ENCODE measurements at places on chromosomes 5 and 9.
A peak's percentile ranks its signal among the peaks of the same experiment; 100 is the strongest.

- DNase-seq: no peak
Measured at GRCh38 chr5:35822511-35822910, 34.2 kb upstream of the IL7R start.

DNA sequence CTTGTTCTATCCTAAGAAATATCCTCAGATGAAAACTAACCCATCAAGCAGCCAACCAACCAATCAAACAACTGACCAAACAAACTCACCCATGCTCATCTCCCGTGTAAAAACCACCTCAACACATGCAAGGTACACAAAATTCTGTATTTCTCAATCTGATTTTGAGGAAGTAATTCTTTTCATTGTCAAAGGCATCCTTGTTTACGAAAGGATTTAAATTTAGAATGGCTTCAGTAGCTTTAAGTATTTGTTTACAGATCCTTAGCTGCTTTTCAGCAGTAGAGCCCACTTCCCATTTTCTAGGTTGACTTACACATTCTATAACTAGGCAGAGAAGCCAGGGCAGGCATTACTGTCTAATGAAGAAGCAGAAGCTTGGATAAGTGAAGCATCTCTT lies 78.6 kb downstream of the NTRK2 start:
- no peak for DNase-seq

- no peak for DNase-seq
Measured at GRCh38 chr9:69104830-69105527, 69.1 kb upstream of the TJP2 start.

DNA sequence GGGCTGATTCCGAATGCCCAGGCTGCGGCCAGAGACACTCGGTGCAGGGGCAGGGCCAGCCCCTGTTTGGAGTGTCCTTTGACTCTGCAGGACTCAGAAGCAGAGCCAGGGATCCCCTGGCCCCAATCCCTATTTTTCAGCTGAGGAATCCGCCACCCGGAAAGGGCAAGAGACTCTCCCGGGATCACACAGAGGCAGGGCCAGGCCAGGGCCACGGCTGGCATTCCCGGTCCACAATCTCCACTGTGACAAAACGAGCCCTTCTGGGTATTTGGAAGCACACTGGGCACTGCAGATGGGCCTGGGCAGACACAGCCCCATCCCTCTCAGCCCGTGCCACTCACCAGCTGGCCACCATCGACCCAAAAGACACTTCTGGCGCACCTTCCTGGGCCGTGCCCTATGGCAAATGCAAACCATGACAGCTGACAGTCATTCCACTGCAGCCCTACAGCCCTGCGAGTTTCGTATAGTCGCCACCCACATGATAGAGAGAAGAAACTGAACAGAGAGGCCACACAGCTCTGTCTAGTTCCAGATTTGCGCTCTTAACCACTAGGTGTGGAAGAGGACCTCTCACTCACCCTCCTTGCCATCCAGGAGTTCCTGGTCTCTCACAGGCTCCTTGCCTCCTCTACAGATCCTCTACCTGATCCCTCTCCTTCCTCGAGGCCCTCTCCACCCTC lies 13.3 kb downstream of the NR5A1 start:
- DNase-seq: no peak

GRCh38 chr5:111606194-111606593 lies 93.9 kb upstream of the STARD4 start:
- no peak for DNase-seq

GRCh38 chr9:22030101-22030598 lies 21.0 kb upstream of the CDKN2B start:
- DNase-seq: no peak

GRCh38 chr5:128234928-128235641 lies 151.5 kb downstream of the SLC12A2 start:
- no peak for DNase-seq

- DNase-seq: no peak
Measured at GRCh38 chr5:61612431-61612830, 280.4 kb downstream of the ZSWIM6 start.

DNA sequence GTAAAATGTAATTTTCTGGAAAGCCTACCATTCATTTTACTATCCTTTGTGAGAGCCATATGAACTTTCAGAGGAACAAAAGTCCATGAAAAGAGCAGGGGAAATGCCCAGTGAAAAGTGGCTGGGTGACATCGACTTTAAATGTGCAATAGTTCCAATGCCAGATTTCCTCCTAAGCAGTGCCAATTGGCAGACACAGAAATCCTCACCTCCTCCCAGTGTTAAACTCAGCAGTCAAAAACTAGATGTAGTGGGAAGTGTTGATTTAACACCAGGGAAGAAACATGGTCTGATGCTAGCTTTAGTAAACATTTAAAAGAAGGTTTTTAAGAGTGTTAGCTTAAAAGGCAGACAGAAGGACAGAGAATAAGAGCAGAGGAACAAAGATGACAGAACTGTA lies 2055.2 kb downstream of the MAT2B start:
- DNase-seq: no peak

- no peak for DNase-seq
Measured at GRCh38 chr5:39640552-39640951, 215.8 kb upstream of the DAB2 start.

GRCh38 chr5:154446195-154447088 lies 645 bp downstream of the SAP30L start:
- DNase-seq: peak; percentile 29

DNA sequence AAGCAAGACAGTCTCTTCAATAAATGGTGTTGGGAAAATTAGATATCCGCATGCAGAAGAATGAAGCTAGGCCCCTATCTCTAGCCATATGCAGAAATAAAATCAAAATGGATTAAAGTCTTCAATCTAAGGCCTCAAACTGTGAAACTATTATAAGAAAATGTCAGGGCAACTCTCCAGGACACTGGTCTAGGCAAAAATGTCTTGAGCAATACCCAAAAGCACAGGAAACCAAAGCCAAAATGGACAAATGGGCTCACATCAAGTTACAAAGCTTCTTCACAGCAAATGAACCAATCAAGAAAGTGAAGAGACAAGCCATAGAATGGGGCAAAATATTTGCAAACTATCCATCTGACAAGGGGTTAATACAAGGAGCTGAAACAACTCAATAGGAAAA lies 338.8 kb downstream of the NNT start:
- no peak for DNase-seq

- no peak for DNase-seq
Measured at GRCh38 chr5:96817506-96817905, 9.8 kb upstream of the ERAP1 start.

DNA sequence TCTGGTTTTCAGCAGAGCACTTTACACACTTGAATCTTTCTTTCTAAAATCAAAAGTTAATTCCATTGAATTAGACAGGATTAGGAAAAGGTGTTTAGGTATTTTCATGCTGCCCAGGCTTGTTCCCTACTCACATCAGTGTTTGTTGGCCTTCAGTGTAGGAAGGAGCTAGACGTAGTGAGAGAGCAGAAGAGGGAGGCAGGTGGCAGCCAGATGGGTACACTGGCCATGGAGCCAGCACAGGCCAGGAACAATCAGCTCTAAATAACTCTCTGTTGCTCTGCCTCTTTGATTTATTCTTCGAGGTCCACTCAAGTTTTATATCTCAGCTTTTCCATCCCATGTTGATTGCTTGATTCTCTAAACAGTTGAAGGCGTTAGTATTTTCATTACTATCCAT lies 529.6 kb downstream of the PSAT1 start:
- DNase-seq: no peak

- no peak for DNase-seq
Measured at GRCh38 chr9:117787746-117788145, 83.5 kb downstream of the TLR4 start.

DNA sequence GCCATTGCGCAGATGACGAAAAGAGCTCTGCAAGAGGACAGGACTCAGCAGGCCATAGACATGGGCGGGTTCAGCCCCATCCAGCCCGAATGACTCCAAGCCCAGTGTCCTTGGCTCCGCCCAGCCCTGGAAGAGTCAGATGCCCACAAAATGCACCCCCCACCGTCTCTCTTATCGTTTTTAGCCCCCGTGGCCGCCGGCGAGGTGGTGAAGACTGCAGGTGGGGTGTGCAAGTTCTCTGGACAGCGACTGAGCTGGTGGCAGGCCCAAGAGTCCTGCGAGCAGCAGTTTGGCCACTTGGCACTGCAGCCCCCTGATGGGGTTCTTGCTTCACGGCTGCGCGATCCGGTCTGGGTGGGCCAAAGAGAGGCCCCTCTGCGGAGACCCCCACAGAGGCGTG lies 2.1 kb downstream of the ADGRD2 start:
- DNase-seq: no peak

- no peak for DNase-seq
Measured at GRCh38 chr5:144024090-144024489, 146.4 kb downstream of the YIPF5 start.

DNA sequence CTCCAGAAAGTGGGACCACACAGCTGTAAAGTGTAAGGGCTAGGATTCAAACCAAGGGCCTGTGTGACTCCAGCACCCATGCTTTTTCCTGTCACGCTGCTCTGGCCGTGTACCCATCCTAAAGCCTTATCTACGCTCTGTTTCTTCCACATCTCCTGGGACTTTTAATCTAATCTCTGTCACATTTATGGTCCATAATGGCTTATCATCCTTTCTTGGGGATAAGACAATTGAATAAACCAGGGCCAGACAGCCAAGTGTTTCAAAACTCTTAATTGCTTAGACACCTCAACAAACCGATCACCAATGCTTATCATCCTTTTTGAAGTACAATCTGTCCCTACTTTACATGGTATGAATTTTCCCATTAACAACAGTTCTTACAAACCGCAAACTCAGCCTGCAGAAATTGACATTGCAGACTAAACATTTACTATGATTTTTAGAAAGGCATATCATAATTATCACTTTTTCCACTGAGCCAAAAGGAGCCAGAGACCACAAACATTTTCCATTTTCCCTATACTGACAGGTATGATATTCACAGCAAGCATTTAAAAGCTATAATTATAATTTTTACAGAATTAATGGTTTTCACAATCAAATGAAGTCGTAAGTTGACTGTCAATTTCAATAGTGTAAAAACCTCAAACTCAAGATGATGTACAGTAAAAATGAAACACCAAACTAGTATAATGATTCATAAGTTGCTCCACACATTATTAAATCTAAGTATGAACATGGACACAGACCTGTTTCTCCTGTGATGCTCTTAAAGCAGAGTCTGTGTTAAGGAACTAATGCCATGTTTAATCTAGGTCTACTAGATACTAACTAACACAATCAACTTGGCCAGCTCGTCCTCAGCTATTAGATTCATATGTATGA lies 99.5 kb downstream of the FBXW11 start:
- DNase-seq: no peak

GRCh38 chr5:77316871-77317661 lies 106.6 kb downstream of the PDE8B start:
- DNase-seq: no peak

DNA sequence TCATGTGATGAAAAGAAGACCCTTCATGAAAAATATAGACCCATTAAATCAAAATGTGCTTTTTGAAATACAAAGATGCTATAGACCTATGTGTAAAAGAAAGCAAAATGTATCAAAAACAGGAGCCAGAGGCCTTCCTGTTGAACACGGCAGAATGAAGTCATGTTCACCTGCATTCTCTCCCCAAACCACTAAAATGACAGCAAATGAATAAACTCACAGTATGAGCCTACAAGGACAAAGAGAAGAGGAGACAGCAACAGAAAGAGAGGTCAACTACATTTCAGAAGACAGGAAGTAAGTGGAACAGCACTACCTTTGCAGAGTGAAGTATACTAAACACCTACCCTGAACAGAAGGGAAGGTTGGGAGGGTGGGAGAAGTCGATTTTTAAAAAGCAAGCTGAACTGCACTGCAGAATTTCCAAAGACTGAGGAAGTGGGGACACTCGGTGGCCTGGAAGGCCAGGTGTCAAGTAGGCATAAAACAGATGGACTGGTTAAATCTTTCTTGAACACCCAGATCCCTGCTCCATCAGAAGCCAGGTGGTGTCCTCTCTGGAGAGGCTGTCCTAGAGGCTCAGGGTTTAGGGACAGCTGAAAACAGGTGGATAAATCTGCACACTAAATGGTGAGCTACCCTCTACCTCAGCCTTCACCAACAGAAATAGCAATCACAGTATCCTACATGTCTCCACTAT lies 48.9 kb downstream of the MED27 start:
- no peak for DNase-seq

DNA sequence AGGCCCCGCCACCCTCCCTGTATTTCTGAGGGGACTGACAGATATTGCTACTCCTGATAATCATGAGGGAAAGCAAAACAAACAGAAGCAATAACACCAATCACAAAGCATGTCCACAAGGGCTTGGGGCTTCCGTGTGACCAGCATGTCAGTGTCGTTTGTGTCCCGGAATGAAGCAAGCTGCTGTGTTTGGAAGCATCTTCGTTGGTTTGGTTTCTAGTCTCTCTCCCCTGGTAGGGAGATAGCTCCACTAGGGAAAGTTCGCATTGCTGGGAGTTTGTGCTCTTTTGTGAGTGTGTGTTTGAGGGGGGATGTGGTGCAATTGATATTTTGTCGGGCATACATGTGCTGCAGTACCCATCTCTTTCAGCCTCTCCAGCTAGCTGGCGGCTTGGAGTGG lies 1.4 kb downstream of the GRIA1 start:
- no peak for DNase-seq

DNA sequence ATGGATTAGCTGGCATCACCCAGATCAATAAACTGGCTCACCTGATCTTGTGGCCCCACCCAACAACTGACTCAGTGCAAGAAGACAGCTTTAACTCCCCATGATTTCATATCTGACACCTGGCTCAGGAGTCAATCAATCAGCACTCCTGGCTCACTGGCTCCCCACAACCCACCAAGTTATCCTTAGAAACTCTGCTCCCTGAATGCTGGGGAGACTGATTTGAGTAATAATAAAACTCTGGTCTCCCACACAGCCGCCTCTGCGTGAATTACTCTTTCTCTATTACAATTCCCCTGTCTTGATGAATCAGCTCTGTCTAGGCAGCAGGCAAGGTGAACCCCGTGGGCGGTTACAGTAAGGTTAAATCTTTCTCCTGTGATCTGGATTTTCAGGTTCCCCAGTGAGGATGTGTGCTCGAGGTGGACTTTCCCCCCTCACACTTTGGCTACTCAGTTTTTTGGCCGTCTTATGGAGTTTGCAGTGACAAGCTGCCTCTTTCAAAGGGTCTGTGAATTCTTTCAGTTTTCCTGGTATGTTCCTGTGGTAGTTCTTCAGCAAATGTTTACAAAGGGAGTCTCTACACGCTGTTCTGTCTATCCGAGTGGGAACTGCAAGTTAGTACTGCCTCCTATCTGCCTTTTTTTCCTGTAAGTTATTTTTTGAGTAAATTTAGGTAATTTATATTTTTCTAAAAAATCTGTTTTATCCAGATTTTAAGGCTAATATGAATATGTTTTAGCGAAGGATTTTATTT lies 500.2 kb upstream of the NUDT12 start:
- no peak for DNase-seq
